ENCODE measurements at places on chromosomes 2 and 18.

- no peak for DNase-seq
These were observed 22.3 kb downstream of the ATP8B1 start for GRCh38 chr18:57780706-57781347.

DNA sequence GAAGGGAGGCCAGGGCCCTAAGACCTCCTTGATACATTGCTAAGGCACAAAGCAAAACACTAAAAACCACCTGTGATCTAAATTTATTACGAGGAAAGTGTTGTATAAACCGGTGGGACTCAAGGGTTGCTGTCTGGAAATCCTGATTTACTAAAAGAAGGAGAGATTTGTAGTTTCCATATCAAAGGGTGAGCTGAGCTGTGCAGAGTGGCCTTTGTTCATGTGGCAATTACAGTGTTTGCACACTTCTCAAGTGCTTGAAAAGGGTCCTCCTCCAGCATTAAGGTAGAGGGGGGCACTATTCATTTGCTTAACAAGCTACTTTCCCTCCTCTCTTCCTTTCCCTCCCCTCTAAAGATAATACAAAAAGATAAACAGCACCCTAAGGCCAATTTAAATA is 30.5 kb upstream of the ITGA4 start:
- DNase-seq, result no peak

DNA sequence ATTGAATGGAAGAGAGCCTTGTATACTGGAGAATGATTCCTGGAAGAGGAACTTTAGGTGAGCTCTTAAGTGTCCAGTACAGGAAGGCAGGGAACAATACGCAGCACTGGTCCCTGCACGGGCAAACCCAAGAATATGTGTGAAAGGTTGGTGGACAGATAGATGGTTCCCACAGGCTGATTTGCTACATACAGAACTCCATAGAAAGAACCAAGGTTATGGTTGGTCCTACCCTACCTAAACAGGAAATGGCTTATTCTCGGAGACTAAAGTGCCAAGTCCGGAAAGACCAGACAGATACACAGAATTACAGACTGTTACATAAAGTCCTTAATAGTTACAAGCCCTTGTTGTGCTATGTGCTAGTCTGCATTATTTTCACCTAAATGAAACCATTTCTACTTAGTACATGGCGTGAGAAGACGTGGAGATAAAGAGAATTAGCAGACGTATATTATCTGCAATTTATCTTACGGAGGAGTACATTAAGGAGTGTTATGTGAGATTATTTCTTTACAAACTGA is 1.2 kb downstream of the REV1 start:
- no peak for DNase-seq

GRCh38 chr2:130853391-130853790 is 16.7 kb downstream of the ARHGEF4 start:
- no peak for DNase-seq

GRCh38 chr2:67952066-67952465 is 110.7 kb downstream of the C1D start:
- DNase-seq, result no peak

DNA sequence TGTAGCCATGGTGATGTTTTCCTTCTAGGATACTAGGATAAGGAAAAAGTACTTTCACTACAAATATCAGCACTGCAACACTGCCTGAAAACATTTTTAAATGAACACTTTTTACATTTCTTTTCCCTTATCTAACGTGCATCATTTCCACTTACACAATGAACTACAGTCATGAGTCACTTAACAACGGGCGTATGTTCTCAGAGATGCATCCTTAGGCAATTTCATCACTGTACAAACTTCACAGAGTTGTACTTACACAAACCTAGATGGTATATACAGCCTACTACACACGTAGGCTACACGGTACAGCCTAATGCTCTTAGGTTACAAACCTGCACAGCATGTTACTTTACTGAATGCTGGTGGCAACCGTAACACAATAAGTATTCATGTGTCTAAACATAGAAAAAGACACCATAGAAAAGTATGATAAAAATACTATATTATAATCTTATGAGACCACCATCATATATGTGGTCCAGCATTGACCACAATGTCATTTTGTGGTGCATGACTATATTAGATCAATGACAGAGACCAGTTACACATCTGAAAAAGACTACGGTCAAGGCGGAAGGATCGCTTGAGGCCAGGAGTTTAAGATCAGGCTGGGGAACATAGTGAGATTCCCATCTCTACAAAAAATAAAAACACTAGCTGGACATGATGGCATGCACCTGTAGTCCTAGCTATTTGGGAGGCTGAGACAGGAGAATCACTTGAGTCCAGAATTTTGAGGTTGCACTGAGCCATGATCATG is 39.8 kb downstream of the WDR33 start:
- no peak for DNase-seq

DNA sequence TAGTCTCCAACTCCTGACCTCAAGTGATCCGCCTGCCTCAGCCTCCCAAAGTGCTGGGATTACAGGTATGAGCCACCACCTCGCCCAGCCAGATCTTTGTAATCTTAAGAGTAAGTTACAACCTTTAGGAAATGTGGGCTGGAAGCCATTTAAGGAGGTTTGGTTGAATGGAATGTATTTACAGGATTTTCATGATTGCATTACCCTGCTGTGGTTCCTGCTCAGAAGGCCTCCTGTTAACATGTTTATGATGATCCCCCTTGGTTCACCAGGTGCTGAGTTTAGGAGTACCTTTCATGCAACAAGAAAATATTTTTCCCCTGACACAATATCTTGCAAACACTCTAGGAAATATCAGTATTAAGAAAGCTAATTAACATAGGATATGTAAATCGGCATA is 187.4 kb upstream of the SH3BP4 start:
- no peak for DNase-seq

DNA sequence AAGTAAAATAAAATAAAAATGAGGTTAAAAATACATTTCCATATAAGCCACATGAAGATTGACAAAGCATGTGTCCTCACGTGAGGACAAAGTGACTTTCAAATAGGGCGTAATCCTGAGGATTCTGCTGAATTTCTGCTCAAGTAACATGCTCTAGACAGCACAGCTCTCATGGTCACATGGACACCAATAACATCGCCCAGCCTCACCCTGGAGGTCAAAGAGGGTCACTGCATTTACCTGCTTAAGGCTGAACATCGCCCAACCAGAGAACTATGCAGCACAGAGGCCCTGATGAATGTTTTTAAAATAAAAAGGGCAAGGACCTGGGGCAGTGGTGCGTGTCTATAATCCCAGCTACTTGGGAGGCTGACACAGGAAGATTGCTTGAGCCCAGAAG is 30.2 kb downstream of the TGFBRAP1 start:
- DNase-seq, result no peak

GRCh38 chr18:395456-396250 is 104.8 kb downstream of the COLEC12 start:
- no peak for DNase-seq

- DNase-seq, result no peak
These were observed 168.9 kb upstream of the EPC2 start for GRCh38 chr2:148475626-148476025.

DNA sequence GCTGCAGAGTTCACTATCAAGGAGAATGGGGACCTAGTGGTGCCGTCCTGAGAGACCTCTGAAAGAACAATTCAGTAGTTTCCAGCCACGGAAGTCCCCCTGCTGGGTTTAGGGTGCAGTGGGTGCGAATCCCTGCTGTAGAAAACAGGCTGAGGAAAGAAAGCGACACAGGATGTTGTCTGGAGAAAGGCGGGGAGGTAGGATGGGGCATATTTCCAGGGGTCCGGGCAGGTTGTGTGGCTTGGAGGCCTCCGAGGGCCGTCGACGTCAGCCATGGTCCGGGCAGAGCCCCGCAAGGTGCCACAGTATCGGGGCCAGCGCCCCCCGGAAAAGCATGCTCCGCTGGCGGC is 807 bp upstream of the CREB1 start:
- peak; percentile 93 for DNase-seq

DNA sequence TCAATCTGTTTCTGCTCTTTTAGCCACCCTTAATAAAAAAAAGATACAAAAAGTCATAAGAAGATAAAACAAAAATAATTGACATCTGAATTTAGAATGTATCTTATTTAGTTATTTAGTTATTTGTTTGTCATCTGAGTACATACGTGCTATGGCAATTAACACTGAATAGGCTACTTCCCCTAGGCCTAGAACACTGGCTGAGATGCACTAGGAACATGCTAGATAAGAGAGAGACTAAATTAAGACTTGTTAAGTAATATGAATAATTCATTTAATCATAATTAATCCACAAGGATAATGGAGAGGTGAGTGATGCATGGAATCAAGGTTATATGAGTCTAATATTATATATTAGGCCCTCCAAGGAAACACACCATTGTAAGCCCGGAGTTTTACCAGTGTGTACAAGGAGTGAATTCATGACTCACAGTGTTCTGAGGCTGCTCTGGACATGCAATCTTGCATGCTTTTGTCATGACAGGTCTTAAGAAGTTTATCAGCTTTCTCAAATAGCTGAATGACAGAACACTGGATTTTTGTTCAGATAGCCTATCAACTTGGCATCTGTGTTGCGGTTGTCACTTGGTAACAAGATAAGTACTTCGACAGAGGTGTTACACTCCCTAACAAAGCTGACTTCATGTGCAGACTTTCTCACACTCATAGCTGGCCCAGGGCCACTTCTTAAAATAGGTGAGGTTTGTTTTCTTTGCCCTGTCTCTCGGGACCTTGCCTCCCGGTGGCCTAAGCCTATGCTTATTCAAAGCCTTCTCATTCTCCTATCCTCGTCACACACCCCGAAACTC is 5.0 kb upstream of the SERPINB2 start:
- DNase-seq, result no peak

- no peak for DNase-seq
These were observed 100.5 kb downstream of the CDC42EP3 start for GRCh38 chr2:37570773-37571586.

DNA sequence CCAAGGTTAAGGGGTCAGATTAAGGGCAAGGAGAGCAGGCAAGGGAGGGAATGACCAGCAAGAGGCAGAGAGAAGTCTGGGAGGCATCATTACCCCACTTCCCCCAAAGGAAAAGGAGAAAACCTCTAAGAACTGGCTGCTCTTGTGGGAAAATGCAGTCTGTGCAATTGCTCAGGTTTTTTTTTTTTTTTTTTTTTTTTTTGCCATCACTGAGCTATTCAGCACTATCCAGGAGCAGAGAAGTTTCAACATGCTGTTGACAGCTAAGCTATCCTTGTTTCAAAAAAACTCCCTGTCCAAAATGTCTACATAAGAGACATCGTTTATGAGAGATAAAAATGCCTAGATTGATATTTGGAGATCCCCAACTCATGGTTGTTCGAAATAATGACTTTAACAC is 345.4 kb downstream of the TDRD15 start:
- no peak for DNase-seq

DNA sequence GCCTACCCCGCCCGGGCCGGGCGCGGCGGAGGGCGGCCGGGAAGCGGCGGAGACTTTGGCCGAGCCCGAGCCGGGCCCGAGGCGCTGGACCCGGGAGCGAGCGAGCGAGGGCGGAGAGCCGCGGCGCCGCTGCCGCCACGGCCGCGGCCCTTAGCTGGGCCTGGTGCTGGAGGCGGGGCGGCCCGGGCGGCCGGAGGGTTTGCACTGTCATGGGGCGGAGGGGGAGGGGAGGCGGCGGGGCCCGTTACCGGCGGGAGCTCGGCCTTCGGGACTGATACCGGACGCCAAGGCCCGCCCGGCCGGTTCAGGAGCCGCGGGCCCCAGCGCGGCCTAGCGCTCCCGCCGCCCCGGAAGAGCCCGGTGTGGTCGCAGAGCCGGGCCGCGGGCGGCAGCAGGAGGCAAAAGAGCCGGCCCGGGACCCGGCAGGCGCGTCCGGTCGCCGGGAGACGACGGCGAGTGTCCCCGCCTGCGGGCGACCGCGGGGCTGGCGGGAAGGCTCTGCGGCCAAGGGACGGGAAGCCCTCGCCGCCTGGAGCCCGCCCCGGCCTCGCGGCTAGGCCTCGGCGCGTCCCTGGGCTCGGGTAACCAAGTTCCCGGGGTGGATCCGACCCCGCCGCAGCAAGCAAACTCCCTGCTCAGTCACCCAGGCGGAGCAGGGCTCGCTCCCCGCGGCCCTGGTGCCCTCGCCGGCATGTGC is 697 bp downstream of the KCMF1 start:
- DNase-seq, result peak; percentile 78

DNA sequence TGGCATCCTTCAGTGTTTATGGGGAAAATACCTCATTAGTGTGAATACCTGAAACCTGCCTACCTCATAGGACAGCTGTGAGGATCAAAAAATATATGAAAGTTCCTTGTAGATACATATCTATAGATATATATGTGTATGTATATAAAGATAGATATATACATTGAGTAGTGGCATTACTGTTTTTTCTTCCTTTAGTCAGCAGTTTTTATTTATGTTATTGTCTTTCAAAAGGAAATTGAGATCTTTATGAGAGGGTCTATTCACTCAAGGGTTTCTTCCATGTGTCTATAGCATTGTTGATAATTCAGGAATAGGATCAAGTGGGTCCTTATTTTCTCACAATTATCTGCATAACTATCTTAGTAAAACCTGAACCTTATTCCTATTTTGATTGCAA is 6.6 kb downstream of the RMP24 start:
- no peak for DNase-seq

DNA sequence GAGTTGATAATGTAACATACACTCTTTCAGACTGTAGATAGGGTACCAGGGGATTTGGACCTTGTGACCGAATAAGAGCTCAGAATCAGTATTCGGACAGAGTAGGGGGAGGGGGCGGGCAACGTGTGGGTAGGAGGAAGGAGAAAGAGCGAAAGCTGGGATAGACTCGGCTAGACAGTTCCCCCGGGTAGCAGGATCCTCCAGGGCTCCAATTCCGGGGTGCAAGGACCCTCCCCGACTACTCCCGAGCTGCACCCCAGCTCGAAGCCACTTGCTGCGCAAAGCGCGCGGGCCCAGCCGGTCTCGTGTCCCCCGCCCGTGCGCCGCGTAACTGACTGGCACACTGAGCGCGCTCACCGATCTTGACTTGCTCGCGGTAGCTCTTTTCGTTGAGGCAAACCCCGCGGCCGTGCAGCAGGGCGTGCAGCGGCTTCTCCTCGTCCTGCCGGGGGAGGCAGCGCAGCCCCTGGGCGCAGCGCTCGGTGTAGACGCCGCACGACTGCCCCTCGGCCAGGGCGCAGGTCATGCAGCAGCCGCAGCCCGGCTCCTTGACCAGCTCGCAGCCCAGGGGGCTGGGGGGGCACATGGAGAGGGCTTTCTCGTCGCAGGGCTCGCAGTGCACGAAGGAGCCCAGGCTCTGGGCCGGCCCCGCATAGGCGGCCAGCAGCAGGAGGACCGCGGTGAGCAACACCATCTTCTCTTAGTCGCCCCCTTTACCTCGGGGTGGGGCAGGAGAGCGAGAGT is 1.1 kb downstream of the IGFBP5 start:
- DNase-seq, result no peak

DNA sequence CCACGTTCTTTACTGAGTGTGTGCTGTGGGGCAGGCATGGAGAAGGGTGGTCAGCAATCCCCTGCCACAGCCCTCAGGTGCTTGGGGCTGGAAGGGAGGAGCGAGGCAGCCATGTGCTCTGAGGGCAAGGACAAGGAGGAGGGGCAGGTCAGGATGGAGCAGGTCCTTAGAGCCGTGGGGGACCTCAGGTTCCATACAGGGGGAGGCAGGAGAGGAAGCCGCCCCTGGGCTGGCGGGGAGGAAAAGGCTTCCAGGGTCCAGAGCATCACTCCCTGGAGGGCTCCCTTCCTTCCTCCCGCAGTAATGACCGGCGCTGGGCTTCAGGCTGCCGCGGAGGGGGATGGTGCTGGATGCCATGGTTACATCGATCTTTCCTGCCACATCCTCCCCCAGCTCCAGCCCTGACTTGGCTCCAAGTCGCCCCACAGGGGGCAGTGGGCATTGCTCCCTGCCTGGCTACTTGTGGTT is 6.6 kb downstream of the GAREM2 start:
- DNase-seq, result no peak

GRCh38 chr2:159904959-159905305 is 106.9 kb upstream of the CD302 start:
- DNase-seq, result no peak

Data from CD4-positive, alpha-beta memory T cell (primary cell).